ENCODE measurements at places on chromosomes 7 and 10.

- no peak for DNase-seq
These were observed 658.2 kb downstream of the LRMDA start for GRCh38 chr10:76089556-76090180.

GRCh38 chr7:23298141-23298881 is 828 bp upstream of the MALSU1 start:
- no peak for DNase-seq

- DNase-seq, result no peak
These were observed 20.9 kb upstream of the CYP51A1 start for GRCh38 chr7:92155108-92155739.

DNA sequence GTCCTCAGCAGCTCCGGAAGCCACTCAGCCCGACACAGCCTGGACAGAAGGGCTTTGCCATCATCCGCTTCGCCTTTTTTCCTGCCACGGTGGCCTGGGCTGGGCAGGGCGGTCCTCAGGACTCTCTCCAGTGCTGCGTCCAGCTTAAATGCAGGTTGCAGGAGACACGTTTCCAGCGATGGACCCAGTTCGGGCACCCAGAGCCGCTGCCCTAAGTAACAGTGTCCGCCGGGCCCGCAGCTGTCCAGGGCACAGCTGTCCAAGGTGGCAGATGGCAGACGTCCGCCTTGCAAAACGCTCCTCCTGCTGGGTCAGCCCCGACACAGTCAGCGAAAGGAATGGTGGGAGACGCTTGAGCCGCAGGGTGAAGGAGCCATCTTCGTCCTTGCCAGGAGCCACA is 37.0 kb upstream of the FOXL3 start:
- no peak for DNase-seq

- DNase-seq, result no peak
These were observed 121.4 kb upstream of the CHST15 start for GRCh38 chr10:124214610-124215375.

DNA sequence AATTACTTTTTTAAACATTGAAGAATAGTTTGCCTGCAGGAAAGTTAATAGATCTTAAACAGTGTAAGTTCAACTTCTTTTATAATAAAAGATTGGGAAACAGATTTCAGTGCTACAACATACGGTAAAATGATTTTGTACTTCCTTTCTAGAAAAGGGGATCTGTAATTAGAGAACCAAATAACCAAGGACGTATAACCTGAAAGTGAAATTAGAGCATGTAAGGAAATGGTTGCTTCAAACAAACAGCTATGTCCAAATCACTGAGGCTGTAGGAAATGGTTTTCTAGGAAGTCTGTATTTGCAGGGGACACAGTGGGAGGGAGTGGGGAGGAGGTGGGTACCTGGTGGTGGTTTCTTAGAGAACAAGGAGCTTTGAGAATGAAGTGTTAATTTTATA is 57.9 kb upstream of the EXOC6 start:
- no peak for DNase-seq

DNA sequence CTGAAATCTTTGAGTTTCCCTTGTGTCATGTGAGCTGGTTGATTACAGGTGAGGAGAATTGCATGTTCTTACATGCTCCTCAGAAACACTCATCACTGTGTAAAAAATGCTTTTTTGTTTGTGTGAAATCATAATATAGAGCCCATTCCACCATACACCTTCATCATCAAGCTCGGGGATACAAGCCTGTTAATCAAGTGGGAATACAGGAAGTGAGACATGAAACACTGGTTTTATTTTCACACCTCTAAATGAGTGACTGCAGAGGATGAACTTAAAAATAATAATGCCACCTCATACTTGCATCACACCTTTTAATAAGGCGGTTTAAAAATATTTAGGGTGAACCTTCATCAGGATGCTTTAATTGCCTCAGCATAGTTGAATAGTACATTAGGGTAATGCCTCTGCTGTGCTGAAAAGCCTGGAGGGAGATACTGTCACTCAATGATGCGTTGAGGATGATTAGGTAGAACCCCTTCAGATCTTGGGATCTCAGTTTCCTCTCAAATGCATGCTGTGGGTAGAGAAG is 164.6 kb downstream of the AUTS2 start:
- DNase-seq, result no peak

DNA sequence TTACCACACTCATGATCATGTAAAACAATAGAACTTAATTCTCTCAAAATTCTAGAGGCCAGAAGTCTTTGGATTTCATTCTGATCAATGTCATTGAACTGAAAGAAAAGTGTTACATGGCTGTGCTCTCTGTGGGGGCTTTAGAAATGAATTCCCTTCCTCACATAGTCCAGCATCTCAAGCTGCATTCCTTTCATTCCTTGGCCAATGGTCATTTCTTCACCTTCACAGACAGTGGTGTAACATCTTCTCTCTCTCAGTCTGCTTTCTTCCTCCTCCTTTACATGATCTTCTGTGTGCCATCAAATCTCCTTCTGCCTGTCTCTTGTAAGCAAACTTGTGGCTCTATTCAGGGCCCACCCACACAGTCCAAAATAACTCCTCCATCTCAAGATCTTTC is 735.3 kb downstream of the SUGCT start:
- no peak for DNase-seq

DNA sequence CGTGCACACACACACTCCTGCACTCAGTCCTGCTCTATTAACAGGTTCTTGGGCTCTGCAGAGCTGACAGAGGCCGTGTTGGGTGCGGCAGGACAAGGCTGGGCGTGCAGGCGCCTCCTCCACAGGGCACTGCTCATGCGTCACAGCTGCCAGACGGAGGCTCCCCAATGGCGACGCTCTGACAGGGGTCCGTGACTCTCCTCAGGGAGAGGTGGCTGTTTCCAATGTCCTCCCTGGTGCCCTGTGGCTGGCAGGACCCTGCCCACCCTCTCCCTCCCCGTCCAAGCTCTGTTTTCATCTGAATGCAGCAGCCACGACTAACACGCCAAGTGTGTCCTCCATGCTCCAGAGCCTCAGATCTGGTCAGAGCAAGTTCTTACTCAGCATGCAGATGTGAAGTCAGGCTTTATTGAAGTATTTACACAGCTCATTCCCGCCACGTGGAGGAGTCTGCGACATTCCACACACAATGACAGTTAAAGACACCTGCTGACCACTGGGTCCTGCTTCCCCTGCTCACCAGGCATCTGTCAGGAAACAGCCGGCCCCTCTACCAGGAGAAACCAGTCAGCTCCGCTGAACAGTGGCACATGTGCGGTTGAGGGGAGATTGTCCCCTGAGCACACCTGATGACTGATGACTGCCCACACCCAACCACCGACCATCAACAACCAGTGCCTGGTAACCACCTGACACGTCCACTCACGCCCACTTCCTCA is 116.7 kb downstream of the VIPR2 start:
- no peak for DNase-seq

- DNase-seq, result no peak
These were observed 66.7 kb downstream of the ST7 start for GRCh38 chr7:117019786-117020590.

DNA sequence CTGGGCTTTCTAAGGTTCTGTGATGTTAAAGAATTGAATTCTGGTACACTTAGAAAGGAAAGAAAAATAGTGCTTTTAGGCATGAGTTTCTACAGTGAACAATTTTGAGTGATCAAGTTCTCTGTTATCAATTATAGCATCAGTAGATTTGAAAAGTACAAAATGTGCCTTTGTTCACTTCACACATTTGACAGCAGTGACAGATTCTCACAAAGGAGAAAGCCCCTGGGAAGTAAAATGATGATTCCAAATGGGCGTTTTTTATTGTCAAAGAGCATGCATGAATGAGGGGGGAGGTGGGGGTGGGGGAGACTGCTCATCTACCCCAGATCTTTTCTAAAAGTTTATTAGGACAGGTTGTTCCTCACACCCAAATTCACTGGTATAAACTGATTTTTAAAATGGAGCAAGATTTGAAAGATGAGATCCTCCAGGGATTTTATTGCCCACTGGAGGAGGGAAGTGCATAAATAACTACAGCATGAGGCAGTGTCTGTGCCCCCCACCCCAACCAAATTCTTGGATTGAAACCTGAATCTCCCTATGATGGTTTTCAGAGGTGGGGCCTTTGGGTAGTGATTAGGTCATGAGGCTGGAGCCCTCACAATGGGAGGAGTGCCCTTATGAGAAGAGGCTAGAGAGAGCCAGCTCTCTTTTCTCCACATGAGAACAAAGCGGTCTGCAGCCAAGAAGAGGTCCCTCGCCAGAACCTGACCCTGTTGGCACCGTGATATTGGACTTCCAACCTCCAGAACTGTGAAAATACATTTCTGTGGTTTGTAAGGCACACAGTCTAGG is 79.5 kb downstream of the AOAH start:
- no peak for DNase-seq

DNA sequence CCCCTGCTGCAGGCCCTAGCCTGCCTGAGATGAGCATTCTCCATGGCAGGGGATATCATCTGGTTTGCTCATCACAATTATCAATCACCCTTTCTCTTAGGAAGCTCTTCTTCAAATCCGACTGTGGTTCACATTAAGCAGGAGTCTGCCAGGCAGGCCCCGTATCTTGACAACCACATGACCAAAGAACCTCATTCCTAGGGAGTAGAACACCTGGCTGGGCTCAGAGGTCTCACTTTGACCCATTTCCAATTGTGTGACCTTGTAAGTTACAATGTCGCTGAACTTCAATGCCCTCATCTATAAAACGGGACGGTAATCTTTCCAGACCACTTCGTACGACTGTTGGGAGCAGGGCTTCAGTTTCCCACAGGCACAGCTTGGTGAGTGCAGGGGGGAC is 156.4 kb upstream of the PCBD1 start:
- no peak for DNase-seq

- no peak for DNase-seq
These were observed 88.4 kb upstream of the SLC25A13 start for GRCh38 chr7:96410126-96410839.

- no peak for DNase-seq
These were observed 18.2 kb downstream of the SVIL start for GRCh38 chr10:29616542-29616941.

DNA sequence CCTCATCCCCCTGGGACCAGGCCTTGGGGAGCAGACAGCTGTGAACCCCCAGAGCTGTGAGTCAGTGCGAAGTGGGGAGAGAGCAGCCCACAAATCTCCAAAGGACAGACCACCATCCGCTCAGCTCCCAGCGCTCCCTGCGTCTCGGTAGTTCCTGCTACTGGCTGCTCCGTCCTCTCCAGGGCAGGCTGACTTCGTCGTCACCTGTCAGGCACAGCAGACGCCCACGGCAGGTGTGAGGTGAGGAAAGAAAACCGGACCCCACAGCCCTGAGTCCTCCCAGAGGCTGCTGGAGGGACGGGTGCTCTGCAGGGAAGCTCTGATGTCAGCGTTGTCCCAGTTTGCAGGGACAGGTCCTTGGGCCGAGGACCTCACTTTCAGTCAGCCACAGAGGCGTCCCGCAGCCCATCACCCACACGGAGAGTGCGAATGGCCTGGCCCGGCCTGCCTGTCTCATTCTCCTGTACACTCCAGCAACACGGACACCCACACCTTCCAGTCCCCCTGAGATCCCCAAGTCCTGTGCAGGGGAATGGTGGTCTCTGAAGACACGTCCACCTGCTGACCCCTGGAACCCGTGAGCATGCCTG is 95.2 kb downstream of the DNAJB6 start:
- DNase-seq, result no peak

- DNase-seq, result no peak
These were observed 45.7 kb downstream of the SKIDA1 start for GRCh38 chr10:21479570-21480315.

DNA sequence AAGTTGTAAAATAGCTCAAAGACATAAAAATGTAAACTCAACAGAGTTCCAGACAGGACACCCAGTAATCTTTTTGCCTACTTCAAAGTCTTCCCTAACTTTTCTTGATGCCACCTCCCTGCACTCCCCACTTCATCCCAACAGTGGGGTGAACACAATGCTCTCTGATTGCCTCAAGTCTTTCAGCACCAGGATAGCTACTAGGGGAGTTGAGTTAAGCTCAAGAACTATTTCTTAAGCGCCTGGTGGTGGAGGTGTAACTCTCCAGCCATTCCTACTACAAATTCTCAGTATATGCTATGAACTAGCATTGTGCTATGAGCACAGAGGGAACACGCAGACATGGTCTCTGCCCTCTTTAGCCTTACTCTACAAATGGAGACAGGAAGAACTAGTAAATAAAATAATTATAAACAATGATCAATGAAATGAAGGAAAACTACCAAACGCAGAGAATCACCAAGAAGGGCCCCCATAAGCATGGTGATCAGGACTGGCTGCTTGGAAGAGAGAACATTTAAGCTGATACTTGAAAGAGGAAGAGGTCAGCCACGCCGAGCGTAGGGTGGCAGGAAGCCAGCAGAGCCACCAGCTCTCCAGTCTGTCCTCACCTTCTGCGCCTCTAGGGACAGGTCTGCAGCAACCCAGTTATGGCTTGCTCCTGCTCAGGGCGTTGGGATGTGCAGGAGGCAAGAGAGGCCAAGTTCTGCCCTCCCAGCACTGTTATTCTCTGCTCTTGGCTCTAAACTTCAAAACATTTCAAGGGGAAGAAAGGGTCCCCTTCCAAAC is 16.7 kb upstream of the FRA10AC1 start:
- DNase-seq, result no peak

GRCh38 chr7:70527520-70528115 is 604.3 kb upstream of the GALNT17 start:
- DNase-seq, result no peak

- DNase-seq, result peak; percentile 61
These were observed 4.2 kb upstream of the UPP1 start for GRCh38 chr7:48084727-48085432.

- DNase-seq, result no peak
These were observed 46.6 kb downstream of the PODXL start for GRCh38 chr7:131509781-131510180.

DNA sequence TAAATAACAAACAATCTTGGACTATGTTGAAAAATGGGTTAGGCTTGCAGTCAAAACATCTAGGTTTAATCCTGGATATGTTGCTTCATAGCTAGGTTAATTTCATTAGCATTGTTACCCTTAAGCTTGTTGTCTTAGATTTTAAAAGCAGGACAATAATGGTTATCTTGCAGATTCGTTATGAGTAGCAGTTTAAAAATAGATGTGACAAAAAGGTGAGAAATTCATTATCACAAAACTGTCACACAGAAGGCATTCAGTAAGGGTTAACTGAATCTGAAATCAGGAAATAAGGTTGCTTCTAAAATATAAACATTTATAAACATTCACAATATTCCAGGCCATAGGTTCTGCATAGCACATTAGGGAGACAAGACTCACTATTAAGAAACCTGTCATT is 429.2 kb upstream of the ETV1 start:
- DNase-seq, result no peak

DNA sequence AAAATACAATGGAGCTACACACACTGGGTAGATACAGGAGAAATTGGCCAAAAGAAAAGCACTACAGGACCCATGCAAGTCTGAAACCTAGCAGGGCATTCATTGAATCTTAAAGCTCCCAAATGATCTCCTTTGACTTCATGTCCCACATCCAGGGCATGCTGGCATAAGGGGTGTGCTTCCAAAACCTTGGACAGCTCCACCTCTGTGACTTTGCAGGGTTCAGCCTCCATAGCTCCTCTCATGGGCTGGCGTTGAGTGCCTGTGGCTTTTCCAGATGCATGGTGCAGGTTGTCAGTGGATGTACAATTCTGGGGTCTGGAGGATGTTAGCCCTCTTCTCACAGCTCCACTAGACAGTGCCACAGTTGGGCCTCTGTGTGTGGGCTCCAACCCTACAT is 626.3 kb upstream of the POT1 start:
- DNase-seq, result no peak

GRCh38 chr7:32890793-32891042 is 842 bp downstream of the KBTBD2 start:
- DNase-seq, result no peak

GRCh38 chr10:59323036-59323459 is 39.3 kb downstream of the FAM13C start:
- DNase-seq, result no peak

GRCh38 chr7:112765105-112765504 is 25.1 kb downstream of the TMEM168 start:
- DNase-seq, result no peak

- DNase-seq, result no peak
These were observed 177.7 kb upstream of the AHR start for GRCh38 chr7:17120756-17121155.
